Effector CD8-positive, alpha-beta T cell (primary cell): ENCODE measurements at places on chromosomes 6 and 20.

- DNase-seq: no peak
These were observed 42.9 kb downstream of the RSPO4 start for GRCh38 chr20:958936-959815.

DNA sequence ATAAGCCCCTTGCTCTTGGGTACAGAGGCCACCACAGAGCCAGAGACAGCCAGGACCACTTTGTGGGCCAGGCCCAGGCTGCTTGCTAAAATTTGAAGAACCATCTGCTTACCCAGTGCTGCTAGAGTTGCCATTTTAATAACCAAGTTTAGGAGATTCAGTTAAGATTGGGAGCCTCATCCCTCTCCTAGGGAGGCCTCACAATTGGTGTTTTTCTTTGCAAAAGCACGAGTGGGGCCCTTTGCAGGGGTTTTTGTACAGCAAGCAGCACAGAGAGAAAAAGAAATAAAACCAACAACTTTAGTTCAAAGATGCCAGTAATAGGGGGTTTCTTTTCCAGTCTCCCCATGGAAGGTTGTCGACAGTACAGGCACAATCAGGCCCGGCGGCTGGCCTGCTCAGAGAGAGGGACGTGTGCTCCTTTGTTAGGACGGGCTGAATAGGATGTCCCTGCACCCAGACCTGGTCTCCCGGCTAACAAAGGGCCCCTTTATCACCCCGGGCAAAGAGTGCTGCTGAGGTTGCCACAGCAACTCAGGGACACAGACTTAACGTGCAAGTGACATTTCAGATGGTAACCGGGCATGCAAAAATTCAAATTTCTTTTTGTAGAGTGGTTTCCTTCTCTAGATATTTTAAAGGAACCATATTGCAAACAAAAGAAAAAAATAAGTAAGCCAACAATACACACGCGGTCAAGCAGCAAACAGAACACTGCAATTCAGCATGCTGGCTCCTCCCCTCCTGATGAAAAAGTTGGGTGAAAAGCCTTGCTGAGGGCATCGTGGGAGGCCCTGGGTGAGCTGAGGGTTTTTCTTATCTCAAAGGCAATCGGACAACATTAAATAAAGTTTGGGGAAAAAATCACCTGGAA, 10.5 kb upstream of the TOX2 start:
- DNase-seq: no peak

DNA sequence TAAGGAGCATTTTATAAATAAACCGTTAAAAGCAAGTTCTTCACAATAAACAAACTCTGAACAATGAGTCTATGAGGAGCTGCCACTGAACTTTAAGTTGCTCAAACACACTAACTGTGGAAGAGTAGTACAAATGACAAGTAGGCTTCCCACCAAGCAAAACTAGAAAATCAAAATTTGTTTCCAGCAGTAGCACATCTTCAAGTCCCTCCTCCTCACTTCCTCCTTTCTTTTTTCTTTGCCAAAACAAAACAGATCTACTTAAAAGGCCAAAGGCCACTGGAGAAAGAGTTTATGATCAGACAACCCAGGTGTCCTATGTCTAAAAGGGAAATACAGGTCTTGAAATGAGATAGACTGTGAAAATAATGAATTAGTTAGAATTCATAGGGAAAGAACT, 17.1 kb upstream of the FAM135A start:
- no peak for DNase-seq

- DNase-seq: no peak
These were observed 82.7 kb downstream of the PFDN4 start for GRCh38 chr20:54290636-54291035.

GRCh38 chr6:137919837-137920730, 53.0 kb downstream of the TNFAIP3 start:
- no peak for DNase-seq

DNA sequence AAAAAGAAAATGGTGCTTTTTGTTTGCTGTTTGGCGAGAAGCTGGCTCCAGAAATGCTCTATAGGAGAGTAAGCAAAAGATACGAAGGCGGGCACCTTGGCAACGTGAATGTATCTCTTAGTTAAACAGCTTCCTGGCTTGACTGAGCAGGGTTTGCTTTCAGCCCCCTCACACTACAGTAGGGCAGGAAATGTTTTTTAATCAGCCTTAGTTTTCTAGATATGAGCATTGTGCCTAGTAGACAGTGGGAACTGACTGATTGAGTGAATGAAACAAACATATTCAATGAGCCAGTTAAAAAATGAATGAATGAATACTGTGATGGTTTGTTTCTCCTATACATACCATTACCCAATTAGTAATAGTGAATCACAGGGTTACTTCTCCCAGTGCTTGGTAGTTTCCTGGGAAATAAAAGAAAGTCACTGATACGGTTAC, 19.9 kb downstream of the CAP2 start:
- DNase-seq: no peak

GRCh38 chr6:108118810-108119768, 44.5 kb upstream of the OSTM1 start:
- DNase-seq: no peak

GRCh38 chr6:11994875-11995461, 17.1 kb upstream of the HIVEP1 start:
- DNase-seq: no peak

DNA sequence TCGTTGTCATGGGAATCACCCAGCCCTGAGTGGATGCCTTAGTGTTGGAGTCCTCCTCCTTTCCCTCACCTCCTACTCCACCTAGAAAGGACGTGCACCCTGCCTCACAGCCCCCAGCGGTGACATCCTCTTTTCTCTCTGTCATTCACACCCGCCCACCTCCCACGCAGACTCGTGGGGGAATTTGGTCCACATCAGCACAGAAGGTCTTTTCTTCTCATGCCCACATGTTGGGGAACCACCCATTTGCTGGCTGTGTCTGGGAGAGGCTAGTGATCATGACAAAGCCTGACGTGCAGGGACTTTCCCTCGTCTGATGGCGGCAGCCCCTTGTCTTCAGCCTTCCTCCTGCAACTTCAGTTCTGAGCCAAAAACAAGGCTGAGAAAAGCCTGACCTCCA, 96.0 kb upstream of the CNKSR3 start:
- no peak for DNase-seq

GRCh38 chr6:7124114-7124513, 16.4 kb downstream of the RREB1 start:
- DNase-seq: no peak

GRCh38 chr6:156886409-156886808, 109.2 kb downstream of the ARID1B start:
- no peak for DNase-seq

GRCh38 chr20:18057994-18058349, 256 bp upstream of the OVOL2 start:
- DNase-seq: no peak

GRCh38 chr20:39089029-39089428, 126.9 kb downstream of the DHX35 start:
- no peak for DNase-seq

- DNase-seq: no peak
These were observed 511.8 kb downstream of the LMBRD1 start for GRCh38 chr6:69285054-69285453.

DNA sequence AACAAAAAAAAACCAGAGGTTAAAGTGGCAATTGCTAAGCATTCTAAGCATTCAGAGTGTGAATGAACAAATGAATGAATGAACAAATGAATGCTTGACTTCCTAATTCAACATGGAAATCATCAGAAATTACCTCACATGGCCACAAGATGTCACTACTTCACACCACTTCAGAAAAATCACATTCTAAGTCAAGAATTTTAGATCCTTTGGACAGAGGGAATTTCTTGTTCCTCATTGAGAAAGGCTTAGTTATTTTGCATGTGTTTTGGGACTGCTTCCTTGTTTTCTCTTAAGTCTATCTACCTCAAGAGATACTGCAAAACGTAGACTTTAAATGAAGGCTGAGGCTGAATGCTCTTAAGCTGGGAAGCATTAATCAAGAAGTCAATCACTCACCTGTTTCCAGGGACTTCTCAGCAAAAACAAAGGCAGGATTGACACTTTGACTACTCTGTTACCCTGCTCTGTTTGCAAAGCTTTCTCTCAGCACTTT, 120.2 kb downstream of the MBOAT1 start:
- no peak for DNase-seq

DNA sequence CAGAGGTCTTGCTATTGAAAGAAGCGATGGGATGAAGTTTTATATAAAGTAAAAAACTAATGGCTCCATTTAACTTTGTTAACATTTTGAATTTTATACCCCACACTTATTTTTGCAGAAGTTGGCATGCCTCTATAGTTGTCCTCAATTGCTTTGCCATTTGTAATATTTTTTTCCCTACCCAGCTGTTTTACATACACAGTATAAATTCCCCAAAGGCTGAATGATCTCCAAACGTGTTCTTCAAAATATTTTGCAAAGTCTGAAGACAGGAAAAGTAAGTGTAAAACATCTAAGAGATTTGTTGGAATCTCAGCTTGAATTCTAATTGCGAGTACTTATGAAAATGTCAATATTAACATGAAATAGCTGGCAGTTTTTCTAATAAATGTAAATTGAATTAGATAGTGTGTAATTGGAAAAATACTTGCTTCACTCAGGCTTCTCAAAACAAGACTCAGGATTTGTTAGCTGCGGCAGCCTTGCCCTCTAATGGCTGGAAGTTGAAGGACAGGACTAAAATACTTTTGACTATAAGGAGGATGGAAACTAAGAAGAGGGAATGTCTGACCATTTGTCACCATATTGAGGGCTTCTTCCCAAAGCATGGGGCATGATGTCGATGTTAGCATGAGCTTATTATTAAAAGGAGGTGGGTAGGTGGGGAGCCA, 226.8 kb downstream of the UST start:
- DNase-seq: no peak

- DNase-seq: no peak
These were observed 2.7 kb downstream of the BCAS1 start for GRCh38 chr20:54067606-54068174.

DNA sequence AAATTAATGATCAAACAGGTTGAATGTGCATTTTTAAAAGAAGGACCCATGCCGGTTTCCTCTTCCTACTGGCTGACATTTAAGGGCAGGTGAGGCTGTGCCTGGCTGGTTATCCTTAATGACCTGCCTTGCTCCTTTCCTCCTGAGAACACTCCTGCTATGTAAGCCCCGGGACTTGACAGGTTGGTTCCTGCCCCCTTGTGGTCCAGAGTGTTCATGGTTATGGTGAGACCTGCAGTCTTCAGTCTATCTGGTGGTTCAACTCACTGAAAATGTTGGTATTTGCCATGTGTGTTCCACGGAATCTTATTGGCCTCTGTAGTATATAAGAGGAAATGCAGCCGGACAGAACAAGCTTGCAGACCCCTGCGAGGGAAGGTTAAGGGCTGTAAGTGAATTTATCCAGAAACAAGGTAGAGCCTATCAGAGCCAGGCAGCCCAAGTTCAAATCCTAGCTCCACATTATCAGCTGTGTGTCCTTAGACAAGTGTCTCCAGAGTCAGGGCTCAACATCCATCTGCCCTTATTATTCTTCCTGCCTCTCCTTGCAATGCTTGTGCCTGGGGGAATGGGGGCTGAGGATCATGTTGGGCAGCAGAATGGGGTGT, 5.2 kb upstream of the BPIFA3 start:
- DNase-seq: no peak

DNA sequence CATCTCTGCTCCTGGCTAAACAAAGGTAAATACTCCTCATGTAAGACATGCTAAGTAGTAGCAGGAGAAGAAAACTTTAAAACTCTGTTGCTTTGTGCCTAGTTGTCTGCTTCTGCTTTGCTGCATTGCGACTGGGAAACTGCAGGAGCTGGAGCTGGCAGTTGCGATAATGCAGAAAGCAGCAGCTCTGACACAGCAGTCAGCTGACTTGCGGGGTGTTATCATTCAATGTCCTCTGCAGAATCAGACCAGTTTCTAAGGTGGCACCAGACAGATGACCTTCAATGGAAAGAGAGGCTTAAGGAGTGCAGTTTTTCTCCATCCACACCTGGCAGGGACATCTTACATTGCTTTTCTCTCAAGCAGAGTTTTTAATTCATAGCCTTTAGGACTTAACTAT, 69.9 kb upstream of the SOX4 start:
- DNase-seq: no peak

DNA sequence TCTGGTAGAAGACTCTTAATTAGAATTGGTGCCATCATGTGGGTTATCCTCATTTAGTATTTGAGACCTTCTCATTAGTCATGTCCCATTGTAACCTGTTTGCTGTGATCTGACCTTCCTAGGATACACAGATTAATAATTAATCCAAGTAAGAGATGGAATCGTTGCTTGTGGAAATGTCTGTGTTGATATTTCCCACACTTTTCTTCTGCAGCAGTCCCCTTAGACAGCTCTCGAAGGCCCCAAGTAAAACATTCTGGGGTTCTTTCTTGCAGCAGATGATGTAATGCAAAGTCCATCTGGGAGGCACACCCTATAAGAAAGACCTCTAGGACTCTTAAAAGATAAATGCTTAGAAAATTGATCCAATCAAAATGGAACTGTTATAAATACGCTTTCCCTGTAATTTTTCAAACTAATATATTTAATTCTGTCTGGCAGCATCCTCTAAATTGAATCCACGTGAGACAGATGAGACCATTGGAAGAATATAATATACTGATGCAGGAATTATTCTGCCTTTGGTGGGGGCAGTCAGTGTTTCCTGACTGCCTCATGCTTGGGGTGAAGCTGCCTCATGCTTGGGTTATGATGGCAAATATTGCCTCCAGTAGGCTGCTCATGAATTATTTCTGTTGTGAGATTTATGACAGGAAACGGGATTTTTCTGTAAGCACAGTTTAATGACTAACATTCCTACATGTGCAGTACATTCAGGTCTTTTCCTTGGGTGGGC, 54.5 kb upstream of the ARMC2 start:
- no peak for DNase-seq

- DNase-seq: no peak
These were observed 389.4 kb upstream of the NRSN1 start for GRCh38 chr6:23736577-23736976.

GRCh38 chr6:15255481-15255880, 9.6 kb downstream of the JARID2 start:
- DNase-seq: no peak

DNA sequence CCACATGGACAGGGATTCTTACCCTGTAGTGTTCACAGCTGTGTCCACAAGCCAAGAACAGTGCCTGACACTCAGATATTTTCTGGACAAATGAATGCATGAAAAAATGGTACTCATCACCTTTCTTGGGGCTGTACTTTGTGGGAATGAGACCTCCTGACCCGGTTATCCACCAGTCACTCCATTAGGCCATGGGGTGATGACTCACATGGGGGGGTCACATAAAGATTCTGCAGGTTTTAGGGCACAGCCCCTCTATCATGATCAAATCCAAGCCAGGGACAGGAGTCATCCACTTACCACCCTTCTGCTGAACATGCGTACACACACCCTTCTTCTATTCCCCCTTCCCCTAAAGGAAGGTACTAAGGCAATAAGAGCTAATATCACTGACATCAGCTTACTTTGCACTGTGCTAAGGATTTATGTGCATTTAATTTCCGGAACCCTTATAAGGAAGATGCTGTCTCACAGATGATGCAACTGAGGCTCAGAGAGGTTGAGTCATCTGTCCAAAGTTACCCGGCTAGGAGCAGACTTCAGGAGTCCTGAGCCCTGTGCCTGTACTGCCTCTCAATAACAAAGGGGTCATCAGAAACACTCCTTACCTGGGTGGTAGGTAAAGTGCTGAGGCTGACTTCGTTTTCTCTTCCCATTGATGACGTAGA, 107.8 kb downstream of the NFATC2 start:
- DNase-seq: no peak
